Effector CD8-positive, alpha-beta T cell (primary cell): ENCODE measurements at places on chromosomes 1 and 21.

GRCh38 chr1:215845234-215845891 is 278.3 kb downstream of the KCTD3 start:
- no peak for DNase-seq

- no peak for DNase-seq
Measured at GRCh38 chr1:85118751-85119150, 70.5 kb upstream of the MCOLN3 start.

DNA sequence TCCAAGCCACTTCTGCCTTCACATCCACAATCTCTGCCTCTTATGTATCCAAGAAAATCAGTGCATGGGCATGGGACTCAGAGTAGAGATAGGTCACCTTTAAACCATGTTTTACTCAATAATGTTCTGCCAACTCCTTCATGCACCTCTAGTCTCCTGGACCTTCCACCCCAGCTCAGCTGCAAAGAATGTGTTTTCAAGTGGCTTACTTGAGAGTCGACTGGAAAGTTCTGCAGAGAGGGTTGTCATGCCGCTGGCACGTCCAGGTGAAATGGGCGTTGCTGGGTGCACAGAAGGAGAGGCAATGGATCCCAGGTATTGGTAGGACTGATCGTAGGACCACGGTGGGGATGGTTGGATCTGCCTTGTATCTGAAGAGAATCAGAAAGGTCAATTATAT is 130.3 kb downstream of the CLIC6 start:
- no peak for DNase-seq

DNA sequence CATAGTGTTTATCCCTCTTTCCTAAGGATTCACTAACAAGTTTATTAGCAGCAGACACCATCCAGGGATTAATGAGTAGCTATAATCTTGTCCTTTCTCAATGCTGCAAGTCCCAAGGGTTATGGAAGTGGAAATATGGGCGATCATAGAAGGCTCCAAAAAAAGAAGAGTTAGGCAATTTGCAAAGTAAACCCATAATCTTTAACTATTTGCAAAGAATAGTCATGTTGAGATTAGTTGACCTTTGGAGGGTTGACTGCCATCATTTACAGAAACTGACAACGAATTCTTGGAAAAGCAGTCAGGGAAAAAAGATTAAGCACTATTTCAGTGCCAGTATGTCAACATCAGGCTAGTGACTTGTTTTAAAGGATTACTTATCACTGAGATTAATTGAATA is 169.9 kb downstream of the KCNT2 start:
- DNase-seq = no peak

- DNase-seq = no peak
Measured at GRCh38 chr1:44819196-44819607, 10.9 kb downstream of the BTBD19 start.

- no peak for DNase-seq
Measured at GRCh38 chr1:116902723-116903383, 6.9 kb upstream of the PTGFRN start.

DNA sequence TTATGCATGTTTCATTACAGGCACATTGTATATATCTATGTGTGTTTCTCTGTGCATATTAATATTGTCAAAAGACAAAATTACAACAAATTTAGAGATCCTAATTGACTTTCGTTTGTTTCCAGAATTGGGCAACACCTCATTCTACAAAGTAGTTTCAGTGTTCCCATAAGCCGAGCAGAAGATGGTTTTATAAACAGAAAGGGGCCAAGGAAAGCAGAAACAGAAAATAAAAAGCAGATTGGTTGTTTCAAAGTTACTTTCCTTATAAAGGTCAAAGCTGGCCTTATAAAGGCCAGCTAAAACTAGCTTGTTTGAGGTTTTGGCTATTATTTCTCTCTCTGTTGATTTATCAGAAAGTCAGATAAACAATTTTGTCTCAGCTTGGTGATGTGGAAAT is 116.2 kb upstream of the FGGY start:
- DNase-seq = no peak

DNA sequence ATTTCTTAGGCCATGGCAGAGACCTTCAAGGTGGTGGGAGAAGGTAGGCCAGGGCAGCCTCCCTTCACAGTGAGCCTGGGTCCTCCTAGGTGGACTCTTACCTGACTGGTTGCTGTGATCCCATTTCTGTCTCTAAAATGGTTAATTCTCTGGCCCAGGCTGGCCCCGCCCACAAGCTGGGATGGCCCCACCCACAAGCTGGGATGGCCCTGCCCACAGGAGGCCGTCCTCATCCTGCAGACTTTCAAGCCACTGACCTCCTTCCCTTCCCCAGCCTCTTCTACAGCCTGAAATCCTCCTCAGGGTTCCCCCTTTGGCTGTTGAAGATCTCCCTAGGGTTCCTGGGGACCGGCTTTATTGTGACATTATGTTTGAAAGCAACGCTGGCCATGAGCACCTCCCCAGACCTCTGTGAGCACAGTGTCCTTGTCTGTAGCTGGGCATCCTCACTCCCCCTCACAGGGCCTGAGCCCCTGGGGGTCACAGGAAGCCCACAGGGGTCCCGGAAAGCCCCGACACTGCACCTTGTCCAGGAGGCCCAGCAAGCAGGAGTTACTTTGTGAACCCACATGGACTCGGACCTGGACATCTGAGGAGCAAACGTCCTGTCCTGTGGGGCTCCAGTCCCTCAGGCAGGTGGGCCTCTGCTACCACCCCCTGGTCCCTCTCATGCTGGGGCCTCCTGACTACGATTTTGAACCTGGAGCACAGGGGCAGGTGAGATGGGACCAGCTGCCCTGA is 621.7 kb downstream of the MATN1 start:
- DNase-seq = no peak

- DNase-seq = no peak
Measured at GRCh38 chr1:207069858-207070506, 16.9 kb downstream of the PFKFB2 start.

- DNase-seq = no peak
Measured at GRCh38 chr1:172118618-172119017, 277.3 kb downstream of the DNM3 start.

DNA sequence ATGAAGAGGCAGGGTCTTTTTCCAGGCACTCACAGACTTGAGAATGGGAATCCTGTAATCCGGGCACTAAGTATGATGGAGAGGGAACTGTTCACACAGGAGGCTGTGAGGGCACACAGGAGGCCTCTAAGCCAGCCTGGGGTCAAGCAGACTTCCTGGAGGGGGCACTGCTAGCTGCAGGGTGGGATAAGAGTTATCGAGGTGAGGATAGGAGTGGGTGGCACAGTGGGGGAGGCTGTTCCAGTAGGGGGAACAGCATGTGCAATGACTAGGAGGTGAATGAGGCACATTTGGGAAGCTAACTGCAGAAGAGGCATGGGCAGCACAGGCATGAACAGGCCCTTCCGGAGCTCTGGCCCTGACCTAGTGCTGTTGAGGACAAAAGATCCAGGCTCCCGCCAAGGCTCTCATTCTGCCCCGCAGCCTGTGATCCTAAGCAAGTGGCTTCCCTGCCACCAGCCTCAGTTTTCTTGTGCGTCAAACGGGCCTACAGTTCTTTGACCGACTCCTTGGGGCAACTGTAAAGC is 216.7 kb downstream of the TRABD2B start:
- DNase-seq = no peak

DNA sequence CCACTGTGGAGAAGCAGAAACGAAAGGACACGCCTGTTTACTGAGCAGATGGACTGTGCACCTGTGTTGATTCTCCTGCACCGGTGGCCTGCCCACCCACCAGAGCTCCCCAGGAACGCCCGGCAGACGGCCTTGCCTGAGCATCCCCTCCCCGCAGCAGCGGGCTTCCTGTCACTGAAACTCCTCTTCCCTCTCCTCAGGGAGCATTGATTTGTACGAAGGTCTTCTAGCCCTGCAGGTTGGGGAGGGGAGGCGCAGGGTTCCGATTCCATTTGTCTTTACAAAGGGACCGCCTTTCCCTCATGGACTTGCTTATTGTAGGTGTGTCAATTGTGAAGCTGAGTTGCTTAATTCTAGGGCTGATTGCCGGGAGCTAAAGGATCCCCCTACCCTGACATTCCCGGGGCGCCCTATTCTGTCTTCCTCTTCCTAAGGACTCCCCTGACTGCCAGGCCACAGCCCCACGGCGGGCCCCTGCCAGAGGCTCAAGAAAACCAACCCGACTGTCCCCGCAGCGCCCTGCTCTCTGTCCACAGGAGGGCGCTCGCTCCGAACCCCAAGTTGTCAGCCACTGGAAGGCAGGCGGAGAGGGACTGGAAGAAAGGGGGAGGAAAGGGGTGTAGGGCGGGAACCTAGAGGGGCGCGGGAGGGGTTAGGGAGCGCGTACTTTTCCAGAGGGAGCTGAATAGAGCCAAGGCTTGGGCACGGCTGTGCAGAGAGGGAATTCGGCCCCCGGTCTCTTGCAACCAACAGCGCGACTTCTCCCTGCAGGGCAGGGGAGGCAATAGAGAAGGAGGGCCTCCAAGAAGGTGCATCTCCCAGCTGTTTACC is 2.8 kb downstream of the S100A6 start:
- DNase-seq = peak; percentile 66

- DNase-seq = no peak
Measured at GRCh38 chr1:221758455-221758854, 16.6 kb upstream of the DUSP10 start.

- DNase-seq = peak; percentile 89
Measured at GRCh38 chr1:201955009-201955728, at the start of gene TIMM17A. Gene TIMM17A, plus strand, starts transcription at chr1:201955503. Its CDS starts 24 bp downstream, at chr1:201955527.

DNA sequence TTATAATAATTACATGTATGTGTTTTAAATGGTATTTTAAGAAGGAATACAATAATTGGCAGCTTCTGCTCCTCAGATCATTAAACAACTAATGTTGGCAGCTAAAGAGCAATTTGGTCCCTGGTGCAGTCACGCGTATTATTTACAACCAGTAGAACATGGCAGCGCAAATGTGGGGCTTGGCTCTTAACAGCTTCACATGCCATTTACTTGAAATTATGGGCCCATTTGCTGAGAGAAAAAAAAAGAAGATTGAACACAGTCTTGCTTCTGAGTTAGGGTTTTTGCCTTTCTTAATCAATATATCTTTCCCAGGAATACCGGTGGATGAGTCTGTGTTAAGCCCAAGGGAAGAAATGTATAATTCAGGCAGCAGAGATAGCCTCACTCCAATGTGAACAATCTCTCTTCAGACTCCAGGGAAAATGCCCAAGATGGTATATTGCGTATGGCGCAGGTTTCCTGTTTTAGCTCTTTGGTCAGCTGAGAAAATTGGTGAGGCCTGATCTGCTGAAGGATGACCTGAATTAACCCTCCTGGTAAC is 174.5 kb downstream of the DISC1 start:
- no peak for DNase-seq

DNA sequence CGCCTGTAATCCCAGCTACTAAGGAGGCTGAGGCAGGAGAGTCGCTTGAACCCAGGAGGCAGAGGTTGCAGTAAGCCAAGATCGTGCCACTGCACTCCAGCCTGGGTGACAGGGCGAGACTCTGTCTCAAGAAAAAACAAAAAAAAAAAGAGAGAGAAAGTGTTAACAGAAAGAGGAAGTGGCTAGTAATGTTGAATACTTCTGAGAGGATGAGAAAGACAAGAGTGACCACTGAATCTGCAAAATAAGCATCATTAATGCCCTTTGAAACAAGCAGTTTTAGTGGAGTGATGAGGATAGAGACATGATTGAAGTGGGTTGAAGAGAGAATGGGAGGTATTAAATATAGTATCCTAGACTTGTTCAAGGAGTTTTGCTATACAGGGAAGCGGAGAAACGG is 11.7 kb downstream of the MPZ start:
- DNase-seq = no peak
